AG04450 (cell line): ENCODE measurements at places on chromosomes 6 and 20.

GRCh38 chr20:46646659-46647380 is 4.4 kb downstream of the SLC13A3 start:
- DNase-seq: no peak

- DNase-seq: no peak
Measured at GRCh38 chr6:130218134-130218533, 4.6 kb downstream of the SAMD3 start.

- DNase-seq: no peak
Measured at GRCh38 chr6:46138281-46138680, 8.5 kb downstream of the ENPP4 start.

DNA sequence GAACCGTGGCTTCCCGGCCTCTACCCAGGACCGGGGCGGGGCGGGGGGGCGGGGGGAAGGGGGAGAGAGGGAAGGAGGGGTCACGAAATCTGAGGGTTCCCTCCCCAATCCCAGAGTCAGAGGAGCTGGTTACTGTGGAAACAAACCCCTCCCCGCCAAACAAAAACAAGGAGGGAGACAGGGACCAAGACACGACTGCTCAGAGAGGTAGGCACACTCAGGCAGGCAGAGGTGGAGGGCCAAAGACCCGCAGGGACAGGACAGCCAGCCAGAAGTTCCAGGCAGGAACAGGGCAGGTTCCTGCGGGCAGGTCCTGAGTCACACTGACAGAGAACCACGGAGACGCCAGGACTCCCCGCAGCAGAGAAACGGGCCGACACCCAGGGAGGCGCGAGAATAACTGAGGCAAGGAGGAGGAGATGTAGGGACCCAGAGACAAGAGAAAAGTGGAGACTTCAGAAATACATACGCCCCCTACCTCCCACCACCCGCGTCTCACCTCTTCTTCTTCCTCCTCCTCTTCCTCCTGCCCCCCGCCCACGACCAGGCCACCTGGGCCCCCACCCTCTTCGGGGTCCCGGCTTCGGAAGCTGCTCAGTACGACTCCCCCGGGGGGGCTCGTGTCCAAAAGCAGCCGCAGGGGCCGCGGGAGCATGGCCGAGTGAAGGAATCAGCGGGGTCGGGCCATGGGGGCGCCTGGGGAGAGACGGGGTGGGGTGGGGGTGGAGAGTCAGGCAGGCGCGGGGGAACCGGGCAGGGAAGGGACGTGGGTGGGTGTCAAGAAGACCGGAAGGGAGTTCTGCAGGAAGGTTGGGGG is 578 bp downstream of the RGL2 start:
- no peak for DNase-seq

- no peak for DNase-seq
Measured at GRCh38 chr6:41228096-41228495, at the start of gene TREML4. Gene TREML4, plus strand, starts transcription at chr6:41228349. Its CDS starts 79 bp downstream, at chr6:41228428.

DNA sequence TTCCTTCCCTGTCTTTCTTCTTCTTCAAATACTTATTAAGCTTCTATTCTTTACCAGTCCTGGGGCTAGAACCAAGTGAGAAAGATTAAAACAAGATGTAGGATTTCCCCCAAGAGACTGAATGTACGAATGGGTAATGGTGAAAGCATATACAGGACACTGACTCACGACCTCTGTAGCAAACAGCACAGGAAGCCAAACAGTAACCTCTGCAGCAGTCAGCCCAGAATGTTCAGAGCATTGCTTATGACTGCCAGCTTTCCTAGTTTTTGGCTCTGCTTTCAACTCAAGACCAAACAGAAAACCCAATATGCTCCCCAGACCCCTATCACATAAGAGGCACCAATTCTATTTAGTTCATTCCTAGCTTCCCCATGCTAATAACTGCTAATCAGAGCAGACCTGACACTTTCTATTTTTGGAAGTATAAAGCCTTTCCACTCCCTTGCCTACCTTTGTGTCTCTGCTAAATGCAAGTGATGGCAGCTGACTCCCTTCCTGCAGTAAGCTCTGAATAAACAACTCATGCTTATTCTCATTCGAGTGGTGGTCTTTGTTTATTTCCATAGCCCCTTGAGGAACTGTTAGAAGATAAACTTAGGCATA is 690.6 kb downstream of the EPM2A start:
- DNase-seq: peak; percentile 49

DNA sequence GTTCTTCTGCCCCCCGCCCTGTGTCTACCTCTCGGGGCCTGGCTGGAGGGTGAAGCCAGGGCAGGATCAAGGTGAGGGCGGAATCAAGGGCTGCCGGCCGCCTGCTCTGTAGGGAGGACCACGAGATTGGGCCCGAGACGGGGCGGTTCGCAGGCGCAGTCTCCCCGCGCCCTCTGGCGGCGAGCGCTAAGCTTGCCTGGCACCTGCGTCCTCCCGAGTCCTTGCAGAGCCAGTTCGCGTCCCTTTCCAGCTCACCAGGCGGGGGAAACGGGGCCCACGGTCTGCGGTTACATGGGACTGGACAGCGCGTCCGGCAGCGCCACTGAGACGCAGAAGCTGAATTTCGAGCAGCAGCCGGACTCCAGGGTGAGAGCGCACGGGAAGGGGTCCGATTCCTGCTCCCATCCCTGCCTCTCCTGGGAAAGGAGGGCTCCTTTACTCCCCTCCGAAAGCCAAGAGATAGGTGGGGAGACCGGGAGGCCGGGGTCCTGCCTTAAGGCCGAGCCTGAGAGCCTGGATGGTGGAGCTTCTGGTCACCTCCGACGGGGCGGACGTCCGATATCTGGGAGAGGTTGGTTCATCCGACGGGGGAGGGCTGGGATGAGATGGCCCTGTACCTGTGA is 3.6 kb upstream of the MATN4 start:
- DNase-seq: no peak

DNA sequence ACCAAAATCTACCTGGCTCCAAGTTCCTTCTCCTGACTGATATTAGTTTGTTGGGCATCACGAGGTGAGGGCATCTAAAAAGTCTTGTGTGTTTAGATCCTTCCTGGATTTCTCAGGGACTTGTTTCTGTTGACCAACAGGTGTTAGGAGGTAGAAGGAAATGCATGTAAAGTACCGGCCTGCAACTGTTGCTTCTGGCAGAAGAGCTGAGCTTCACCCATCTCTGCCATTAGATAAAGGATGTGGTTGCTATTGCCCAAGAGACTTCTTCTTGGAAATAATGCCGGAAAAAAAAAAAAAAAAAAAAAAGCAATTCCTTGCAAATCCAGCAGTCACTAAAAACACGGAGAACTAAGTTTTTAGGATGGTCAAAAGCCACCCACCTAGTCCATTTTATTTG is 303.1 kb downstream of the CDH26 start:
- no peak for DNase-seq

GRCh38 chr6:98054453-98054852 is 771.4 kb upstream of the MMS22L start:
- no peak for DNase-seq

GRCh38 chr6:19327661-19328060 is 509.5 kb upstream of the ID4 start:
- no peak for DNase-seq

- DNase-seq: no peak
Measured at GRCh38 chr20:60791823-60792222, 460.2 kb upstream of the CDH4 start.

- no peak for DNase-seq
Measured at GRCh38 chr20:21048841-21049273, 57.3 kb downstream of the LINC00237 start.

- no peak for DNase-seq
Measured at GRCh38 chr6:124438546-124439065, 523.6 kb upstream of the RNF217 start.

- no peak for DNase-seq
Measured at GRCh38 chr6:129954749-129955431, 63.5 kb upstream of the L3MBTL3 start.

GRCh38 chr6:169141671-169142537 is 111.7 kb downstream of the THBS2 start:
- DNase-seq: no peak

- no peak for DNase-seq
Measured at GRCh38 chr6:113634352-113635163, 222.6 kb upstream of the MARCKS start.

- no peak for DNase-seq
Measured at GRCh38 chr6:14702678-14703077, 543.2 kb upstream of the JARID2 start.

DNA sequence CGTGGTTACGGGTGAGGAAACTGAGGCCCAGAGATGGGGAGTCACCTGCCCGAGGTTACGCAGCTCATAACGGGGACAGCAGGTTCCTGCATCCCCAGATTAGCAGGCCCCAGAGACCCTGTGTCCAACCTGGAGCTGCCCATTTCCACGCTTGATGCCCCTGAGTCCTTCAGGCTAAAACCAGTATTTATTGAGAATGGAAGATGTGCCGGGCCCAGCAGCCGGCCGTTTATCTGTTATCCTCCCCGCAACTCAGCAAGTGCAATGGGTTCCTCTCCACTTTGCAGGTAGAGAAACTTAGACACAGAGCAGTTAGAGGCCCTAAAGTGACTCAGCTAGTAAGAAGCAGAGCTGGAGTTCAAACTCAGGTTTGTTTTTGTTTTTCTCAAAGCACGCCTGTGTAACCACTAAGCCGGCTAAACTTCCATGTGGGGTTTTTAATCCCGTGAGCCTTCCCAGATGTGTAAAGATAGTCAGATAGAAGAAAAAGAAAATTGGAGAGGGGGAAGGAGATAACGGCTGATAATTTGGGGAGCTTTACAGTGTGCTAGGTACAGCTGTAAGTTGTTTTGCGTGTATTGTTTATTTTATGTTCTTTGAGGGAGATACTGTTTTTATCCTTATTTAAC is 775 bp downstream of the PFDN4 start:
- no peak for DNase-seq

DNA sequence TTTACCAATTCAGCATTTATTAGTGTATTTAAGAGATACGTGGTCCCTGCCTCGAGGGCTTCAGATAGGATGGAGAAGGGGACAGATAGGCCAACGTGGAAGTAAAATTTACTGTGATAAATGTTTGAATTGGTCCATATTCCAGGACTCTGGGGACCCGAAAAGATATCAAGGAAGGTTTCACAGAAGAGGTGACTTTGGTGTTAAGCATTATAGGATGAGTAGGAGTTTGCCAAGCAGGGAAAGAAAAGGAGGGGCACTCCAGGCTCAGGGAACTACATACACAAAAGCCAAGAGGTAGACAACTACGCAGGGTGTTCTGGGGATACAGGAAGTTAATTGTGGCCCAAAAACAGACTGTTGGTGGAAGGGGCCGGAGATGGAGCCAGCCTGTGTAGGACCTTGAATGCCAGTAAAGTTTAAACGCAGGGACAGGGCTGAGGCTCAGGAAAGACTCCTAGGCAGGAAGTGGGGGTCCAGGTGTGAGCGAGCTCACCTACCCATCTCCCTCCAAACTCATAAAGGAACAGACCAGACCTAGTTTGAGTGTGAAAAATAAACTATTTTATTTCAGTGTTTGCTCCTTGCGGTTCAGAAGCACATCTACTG is 37.0 kb downstream of the TGM2 start:
- DNase-seq: no peak

DNA sequence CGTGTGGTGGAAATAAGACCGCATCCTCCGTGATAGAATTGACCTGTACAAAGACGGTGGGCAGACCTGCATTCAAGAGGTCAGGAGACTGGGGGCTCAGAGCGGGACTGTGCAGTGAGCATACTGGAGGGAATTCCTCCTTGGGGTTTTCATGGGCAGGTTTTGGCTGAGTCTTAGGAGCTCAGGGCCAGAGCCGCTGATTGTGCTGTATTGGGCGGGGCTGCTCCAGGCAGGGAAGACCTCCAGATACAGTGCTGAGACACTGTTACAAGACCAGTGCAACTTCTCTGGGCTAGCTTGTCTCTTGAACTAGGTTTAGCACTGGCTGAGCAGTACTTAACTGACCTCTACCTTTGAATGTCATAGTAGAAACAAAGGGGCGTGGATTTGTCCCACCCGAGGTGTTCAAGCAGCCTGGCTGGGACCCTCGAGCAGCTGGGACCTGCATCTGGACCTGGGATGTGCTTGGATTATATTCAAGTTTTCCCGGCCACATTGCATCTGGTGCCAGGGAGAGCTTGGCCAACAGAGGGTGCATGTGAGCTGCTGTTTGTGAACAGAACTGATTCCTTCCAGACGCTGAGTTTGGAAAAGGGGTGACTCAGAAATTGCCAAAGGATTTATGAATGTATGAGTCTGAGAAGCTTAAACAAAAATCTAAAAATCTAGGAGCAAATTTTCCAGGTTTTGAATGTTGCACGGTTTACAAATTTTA is 33.4 kb upstream of the SLC22A1 start:
- DNase-seq: peak; percentile 76

DNA sequence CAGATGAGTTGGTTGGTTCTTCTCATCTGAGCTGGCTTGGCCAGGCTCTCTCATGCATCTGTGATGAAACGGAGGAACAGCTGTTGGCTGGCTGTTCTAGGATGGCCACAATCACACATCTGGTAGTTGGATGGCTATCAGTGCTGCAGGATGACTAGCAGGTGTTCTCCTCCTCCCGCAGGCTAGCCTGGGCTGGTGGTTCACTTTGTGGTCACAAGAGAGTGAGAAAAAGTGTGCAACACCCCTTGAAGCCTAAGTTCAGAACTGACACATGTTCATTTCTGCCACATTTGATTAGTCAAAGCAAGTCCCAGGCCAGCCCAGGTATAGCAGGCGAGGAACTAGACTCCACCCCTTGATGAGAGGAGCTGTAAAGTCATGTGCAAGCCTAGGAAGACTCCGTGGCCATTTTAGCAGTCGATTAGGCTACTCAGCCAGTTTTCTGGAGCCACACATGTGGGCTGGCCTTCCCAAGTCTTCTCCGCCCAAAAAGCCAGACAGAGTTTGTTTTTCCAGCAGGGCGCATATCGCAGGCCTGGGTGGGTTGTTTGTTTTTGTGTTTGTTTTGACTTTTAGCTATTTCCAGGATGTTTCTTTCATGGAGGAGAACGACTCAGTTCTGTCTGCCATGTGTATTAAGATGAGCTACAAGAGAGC is 120.8 kb downstream of the ISM1 start:
- no peak for DNase-seq
